Stimulated activated CD8-positive, alpha-beta memory T cell treated with anti-CD3 and anti-CD28 coated beads, Interleukin-7, amount 100 ng/mL, for 4 hours (primary cell): ENCODE measurements at places on chromosomes 5 and 9.

- DNase-seq: no peak
Observed at GRCh38 chr5:174571662-174572397, 152.6 kb upstream of the MSX2 start.

- no peak for DNase-seq
Observed at GRCh38 chr5:169512385-169512784, 71.2 kb upstream of the SPDL1 start.

- DNase-seq: no peak
Observed at GRCh38 chr5:176626876-176627236, 3.5 kb downstream of the SNCB start.

- no peak for DNase-seq
Observed at GRCh38 chr5:107853696-107854095, 183.0 kb upstream of the EFNA5 start.

DNA sequence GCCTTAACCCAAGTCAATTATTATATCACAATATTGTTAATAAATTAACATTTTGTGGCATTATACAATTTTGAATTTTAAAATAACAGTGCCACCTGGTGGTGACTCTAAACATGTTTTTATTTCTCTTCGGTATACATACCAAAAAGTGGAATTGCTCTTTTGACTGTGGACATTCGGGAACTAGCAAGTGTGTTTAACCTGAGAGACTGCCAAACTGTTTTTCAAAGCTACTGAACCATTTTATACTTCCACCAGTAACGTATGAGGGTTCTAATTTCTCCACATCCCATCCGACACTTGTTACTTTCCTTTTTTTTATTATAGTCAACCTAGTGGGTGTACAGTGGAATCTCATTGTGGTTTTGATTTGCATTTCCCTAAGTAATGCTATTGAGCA is 18.3 kb upstream of the HSDL2 start:
- DNase-seq: no peak

- no peak for DNase-seq
Observed at GRCh38 chr5:52204310-52204709, 583.4 kb upstream of the ITGA1 start.

DNA sequence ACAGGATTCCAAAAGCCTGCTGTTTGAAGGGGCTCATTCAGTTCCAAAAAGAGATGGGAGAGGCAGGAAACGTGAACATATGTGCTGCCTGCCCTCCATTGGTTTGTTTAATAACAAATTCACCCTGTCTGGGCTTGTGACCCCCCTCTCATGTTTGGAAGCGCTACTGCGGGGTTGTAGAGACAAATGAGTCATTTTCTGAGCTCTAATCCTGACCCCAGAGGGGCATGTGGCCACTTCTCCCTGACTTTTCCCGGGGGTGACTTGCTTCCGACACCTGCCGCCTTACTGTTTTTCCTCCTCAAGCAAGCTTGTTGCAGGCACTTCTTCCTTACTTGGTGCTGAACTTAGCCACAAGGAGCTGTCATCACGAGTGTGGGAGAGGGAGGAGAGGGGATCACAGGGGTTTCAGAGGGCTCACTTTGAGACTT is 75.9 kb downstream of the LMNB1 start:
- DNase-seq: no peak

- no peak for DNase-seq
Observed at GRCh38 chr5:75670577-75670976, 46.7 kb downstream of the POC5 start.

GRCh38 chr5:129601576-129601975 is 141.5 kb downstream of the ADAMTS19 start:
- no peak for DNase-seq

- peak; percentile 30 for DNase-seq
Observed at GRCh38 chr5:95822542-95823181, at the start of gene GLRX. TSS of gene GLRX (minus strand) at chr5:95822726. CDS start at chr5:95822662, 64 bp downstream.

DNA sequence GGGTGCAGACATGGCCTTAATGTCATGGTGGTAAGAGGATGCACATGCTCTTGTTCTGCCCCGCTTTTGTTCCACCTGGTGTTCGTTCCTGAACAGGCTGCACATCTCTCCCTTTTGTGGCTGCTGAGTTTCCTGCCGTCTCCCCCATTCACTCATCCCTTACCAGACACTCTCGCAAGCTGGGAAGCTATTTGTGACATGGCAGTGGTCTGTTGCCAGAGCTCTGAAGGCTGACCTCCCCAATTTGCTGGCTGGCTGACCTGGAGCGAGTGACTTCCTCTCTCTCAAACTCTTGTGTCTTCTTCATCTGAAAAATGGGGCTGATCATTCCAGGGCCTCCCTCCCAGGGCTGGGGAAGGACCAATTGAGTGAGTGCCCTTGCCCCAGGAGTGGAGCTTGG is 35.9 kb downstream of the HRH2 start:
- no peak for DNase-seq

DNA sequence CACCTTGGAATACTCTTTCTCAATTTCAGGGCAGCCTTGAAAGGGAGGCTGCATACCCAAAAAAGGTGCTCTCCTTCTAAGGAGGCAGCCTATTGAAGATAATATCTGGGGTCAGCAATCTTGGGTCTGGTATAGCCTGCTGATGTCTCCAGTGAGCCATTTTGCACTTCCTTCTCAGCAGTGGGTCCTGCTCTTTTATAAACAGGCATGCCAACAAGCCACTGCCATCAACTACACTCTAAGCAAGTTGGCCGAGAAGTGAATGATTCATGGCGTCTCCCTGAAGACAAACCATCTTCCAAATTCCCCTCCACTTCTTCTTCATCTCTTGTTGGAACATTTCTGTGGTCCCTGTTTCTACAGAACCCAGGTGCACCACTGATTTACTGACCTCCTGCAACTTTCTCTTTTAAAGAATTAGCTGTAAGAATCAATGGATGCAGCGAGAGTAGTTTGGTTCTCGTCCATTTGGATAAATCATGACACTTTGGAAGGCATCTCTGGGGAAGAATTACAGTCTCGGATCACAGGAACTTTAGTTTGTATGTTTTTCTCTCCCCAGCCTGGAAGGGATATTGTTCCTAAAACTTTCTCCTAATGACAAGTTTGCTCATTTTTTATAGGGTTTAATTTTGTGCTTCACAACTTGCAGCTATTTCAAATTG is 108.3 kb downstream of the INSYN2B start:
- no peak for DNase-seq

GRCh38 chr9:124342402-124342775 is 72.9 kb downstream of the PSMB7 start:
- DNase-seq: no peak

DNA sequence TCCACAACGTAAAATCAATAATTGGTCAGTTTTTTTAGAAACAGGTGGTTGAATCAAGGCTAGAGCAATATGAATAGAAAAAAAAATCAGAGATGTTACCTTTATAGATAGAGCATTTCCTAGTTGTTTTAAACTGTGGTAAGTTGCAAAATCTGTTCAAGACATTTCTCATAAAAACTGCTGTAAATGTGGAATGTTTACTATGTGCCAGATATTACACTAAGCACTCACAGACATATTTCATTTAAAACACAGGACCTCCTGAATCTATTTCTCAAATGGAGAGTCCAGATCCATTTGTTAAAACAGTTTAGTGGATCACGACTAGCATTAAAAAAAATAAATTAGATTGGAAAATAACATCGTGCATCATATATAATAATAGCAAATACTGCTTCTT is 570.0 kb upstream of the ZNF608 start:
- DNase-seq: no peak

DNA sequence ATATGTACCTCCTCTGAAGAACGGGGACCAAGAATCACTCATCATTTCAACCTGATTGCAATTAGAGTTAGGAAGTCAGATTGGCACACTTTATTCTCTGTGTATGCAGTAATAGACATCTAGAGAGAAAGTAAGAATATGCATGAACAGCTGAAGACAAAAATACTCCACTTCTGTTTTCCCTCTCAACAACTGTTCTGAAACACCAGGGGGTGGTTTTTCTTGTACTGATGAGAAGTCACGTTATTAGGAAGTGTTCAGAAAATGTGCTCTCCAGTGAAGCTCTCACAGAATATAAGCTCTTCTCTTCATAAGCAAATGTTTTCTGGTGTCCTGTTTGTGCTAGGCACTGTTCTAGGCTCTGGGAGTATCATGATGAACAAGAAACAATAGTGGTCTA is 531.7 kb upstream of the C9orf72 start:
- no peak for DNase-seq
